GM06990 (cell line): ENCODE measurements at places on chromosomes 2 and 18.
A peak's percentile ranks its signal among the peaks of the same experiment; 100 is the strongest.

DNA sequence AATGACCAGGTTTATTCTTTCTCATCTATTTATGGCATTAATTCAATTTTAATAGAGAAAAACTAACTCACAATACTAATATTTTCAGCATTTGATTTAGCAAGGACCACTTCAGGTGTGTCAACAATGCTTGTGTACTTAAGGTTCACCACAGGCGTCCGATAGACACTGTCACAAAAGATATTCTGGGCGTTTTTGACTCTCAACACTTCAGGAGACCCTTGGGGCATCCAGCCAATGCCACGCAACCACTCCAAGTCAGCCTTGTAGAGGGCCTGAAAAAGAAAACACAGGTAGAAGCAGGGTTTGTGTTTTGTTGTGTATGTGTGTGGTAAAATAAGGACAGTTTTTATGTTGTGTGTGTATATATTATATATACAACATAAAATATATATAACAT lies 158.2 kb downstream of the NEB start:
- DNase-seq, result no peak

- DNase-seq, result no peak
Measured at GRCh38 chr18:51614967-51615571, 417.6 kb upstream of the MEX3C start.

GRCh38 chr2:78056976-78057375 lies 534.8 kb upstream of the LRRTM4 start:
- no peak for DNase-seq

DNA sequence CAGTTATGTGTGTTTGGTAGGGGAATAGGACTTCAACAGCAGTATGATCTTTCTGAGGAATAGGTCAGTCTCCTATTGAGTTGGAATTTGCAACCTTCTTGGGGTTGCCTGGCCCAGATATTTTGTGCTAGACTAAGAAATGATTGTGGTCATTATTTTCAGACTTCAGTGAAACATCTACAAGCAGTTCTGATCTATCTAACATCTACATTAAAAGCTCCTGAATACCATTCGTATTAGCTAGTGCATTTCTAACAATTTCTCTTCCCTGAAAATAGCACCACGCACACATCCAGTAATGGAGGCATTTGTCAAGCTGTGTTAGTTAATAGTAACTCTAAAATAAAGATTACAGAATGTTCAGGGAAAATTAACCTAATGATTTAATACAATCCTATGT lies 179.3 kb downstream of the FIGN start:
- no peak for DNase-seq

- no peak for DNase-seq
Measured at GRCh38 chr2:38462121-38462661, 85.1 kb upstream of the ATL2 start.

DNA sequence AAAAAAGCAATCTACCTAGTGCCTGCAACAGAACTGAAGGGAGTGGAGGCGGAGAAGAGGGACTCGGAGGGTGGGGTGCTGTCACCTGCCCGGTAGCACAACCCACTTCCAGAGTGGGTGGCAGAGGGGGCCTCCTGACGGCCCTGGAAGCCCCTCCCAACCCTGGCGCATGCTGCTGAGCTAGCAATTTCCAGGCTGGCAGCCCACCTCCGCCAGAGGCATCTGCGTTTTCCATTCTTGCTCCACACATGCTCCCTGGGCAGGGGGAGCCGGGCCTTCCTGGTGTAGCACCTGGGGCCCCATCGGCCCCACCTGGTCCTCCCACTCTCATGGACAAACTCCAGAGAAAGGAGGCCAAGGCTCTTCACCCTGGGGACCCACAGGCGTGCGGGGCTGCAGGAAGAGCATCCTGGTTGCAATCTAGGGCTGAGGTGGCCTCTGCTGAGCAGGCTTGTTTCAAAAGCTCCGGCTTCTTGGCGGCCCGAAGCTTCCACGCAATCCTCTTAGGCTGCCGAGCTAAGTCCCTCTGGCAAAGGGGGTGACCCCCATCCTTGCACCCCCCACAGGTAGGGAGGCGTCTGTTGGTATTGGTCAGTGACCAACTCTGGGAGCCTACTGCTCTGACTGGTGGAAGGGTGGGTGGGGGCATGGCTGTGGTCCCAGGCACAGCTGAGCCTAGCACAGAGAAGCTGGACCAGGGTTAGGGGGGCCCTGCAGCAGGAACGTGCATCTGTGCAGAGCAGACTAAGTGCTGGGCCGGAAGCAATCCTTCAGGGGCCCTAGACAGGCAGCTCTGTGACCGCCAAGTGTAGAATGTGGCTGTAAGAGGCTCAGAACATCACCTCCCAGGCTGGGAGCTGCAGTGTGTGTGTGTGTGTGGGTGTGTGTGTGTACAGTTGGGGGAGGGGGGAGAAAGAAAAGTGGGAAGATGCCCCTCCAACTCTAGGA lies 2.6 kb downstream of the HS6ST1 start:
- DNase-seq, result no peak

DNA sequence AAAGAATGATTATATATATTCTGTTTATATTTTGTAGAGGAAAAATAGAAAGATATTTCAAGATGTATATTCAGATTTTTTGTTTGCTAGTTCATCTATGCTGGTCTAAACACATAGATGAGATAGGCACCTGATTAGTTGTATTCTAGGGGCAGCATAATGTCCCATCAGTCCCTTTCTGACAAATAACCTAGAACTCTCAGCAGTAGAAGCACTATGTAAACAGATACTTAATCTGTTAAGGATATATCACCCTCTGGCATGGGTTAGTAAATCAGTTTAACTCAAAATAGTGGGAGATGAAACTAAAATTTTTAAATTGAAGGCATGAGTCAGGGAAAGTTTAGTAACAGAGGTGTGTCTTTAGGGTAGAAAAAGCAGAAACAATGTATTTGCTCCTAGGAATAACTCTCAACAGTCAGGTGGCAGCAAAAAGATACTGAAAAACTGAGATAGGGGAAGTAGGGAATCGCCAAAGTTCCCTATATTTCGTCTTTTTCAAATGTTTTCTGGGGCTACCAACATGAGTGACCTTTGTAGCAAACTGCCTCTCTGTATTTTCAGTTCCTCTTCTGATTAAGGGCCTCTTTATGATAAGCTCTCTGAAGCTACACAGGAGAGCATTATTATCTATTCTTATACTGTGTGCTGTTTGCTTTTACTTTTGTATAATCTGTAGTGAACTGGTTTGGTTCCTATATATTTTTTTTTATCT lies 5.7 kb downstream of the PPP1R1C start:
- DNase-seq, result peak; percentile 52

DNA sequence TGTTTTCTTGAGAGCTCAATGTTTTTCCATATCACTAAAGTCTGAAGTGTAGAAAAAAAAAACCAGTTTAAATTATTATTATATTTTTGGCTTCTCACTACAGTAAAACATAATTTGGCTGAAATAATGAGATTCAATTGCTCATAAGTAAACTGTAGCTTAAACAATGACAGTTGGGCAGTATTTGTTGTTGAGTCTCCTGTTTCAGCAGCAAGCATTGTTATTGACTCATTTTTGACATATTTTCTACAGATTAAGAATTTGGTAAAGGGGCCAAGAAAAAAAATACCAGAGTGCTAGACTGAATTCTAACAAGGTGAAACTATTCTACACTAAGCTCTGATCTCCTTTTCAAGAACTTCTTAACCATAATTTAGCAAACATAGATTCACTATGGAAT lies 2070.4 kb upstream of the CELF4 start:
- DNase-seq, result no peak

- no peak for DNase-seq
Measured at GRCh38 chr2:17581831-17582230, 41.3 kb downstream of the VSNL1 start.

- DNase-seq, result no peak
Measured at GRCh38 chr2:62152000-62152399, 43.9 kb upstream of the B3GNT2 start.

DNA sequence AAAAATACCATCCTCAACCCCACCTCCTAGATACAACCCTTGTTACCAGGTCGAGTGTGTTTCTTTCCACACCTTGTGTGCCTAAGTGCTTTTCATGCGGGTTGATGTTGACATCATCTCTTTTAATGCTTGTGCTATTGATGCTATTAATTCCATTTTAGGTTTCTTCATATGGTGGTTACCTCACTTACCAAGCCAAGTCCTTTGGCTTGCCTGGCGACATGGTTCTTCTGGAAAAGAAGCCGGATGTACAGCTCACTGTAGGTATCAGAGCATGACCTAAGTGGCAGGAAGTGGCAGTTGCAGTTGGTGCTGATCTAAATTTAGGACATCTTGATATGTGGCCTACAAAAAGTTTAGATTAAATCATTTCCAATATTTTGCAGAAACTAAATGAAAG lies 149.9 kb upstream of the TTC39C start:
- DNase-seq, result no peak

DNA sequence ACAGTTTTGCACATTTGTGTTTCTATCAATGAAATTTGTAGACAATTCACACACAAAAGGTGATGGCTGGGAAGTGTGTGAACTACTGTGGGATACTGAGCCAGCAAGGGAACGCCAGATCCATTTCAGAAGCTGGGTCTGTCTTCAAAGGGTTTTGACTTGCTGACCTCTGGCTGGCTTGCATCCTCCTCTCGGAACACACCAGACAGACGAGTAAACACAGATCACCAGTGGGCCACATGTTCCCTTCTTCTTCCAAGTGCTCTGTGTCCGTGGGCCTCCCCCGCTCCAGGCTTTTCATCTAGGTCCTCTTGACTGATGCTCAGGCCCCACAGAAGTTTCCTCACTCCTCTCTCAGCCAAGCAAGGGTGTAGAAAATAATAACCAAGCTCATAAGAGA lies 122.2 kb upstream of the OSR1 start:
- DNase-seq, result no peak

DNA sequence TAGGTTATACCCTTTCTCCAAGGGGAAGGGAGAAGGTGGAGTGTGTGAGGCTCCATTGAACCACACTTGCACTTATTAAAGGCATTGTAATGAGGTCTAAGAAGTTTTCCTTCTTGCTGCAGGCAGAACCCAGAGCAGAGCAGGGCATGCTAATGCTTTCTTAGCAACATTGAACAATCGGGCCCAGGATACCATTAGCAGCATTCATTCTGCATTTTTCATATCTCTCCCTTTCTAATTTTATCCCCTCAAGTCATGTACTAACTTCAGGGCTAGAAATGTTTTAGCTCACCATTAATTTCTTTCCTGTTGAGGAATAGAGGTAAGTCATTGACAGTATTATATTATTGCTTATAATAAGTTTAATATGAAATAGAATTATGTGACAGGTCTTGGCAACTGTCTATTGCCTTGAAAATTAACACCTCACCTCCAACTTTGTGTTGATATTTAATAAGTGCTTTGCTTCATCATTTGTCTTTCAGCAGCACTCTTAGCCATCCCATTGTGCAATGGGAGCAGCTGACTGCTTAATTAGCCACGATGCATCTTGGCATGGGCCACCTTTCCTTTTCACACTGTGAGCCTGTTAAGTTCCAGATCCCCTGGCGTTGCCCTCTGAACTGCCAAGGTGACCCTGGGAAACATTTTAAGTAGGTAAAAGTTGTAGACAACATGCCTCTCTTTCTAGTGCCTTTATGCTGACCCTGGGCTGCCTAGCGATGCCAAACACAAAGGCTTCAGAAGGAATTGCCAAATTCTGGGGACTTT lies 300.8 kb upstream of the MEX3C start:
- DNase-seq, result no peak

- DNase-seq, result no peak
Measured at GRCh38 chr2:201656102-201656501, 12.8 kb upstream of the TMEM237 start.

DNA sequence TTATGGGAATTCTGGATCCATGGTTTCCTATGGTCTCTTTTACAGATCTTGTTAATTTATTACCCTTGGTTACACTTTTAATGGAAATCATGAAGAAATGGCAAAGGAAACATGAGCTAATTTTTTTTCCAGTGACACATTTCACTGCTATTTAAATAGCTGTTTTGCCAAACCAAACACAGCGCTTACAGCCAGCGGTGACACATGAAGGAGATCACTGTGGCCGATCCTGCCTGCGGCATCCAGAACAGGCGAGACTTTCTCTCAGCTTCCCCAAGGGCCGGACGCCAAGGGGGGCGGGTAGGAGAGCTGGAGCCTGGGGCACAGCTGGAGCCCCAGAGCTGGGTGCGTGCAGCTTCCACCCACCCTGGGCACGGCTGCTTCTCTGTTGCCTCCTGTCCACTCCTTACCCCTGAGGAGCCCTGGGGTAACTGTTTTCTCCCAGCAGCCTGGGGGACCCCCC lies 81.4 kb upstream of the PKDCC start:
- no peak for DNase-seq

DNA sequence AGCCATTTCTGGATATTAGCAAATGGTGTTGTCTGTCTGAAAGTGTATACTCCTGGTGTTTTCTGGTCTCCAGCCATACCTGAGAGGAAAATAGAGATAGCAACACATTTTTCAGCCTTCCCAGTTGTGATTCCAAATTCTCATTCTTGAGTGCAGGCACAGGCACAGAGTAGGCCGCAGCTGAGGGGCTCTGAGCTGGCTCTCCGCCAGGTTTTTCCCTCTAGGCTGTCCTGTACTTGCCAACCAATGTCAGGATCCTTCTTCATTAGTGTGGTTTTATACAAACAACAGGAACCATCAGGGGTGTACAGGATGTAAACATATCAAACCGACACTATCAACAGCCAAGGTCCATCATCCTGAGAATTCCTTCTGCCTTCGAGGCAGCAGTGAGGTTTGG lies 1733.6 kb upstream of the CELF4 start:
- no peak for DNase-seq

DNA sequence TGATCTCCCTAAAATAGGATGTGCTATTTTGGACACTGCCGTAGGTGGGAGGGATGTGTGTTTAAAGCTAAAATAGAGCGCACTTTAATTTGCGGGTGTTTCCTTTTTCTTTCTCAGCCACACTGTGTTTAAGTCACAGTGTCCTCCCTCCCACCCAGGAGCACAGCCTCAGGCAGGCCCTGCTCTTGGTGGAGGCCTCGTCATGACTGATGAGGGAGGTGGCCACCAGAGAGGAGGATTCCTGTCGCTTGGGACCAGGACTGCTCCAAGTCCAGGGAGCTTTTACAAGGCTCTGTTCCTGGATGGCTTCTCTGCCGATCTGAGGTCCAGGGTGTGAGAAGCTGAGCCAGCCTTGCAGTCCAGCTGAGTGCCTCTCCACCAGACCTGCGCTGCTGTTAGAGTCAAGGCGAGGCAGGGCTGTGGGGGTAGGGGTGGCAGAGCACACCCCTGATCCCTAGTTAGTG lies 33.5 kb downstream of the INPP4A start:
- no peak for DNase-seq

DNA sequence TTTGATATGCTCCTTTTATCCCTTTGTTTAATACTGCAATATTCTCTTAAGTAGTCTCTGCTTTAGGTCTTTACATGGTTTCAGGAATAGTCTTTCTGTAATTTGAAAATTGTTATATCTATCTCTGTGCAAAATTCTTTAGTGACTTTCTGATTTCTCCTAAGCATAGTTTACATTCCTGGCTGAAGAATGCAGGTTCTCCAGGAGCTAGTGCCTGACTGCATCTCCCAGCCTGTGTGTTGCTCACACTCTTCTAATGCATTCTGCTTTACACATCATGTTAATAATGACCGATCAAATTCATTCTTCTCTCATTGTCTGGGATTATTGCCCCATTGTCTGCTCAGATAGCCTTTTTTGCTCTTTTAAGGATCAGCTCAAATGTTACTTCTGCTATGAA lies 1349.2 kb downstream of the DSC3 start:
- DNase-seq, result no peak
